ENCODE measurements at places on chromosomes 1 and 21.

DNA sequence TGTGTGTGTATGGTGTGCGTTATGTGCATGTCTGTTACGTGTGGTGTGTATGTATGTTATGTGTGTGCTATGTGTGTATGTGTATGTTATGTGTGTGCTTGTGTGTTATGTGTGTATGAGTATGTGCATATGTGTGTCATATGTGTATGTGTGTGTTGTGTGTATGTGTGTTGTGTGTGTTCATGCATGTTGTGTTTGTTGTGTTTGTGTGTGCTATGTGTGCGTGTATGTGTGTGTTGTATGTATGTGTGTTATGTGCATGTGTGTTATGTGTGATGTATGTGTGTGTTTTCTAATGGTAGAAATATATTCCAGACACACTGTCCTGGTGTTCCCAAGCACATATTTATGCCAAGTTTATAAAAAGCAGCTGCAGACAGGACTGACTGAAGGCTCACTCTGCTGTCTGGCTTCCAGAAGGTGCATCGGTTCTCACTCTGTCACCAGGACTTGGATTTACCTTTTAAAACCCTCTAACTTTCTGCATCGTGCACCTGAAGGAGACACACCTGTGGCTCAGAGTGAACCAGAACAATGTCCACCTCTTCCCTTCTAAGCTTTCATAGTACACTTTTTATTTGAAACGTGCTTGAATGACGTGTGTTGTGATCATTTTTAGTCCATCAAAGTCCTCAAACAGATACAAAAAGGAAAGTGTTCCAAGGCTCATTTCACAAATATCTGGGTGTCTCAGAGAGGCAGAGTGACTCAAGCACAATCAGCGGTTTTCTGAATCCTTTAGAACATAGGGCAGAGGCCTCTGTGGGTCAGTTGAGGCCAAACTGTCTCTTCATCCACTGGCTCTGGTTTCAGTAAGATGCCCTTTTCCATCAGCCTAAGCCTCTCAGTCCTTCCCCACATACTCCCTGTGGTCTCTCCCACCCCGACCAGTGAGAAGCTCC is 49.9 kb downstream of the TOMM20 start:
- DNase-seq, result no peak

DNA sequence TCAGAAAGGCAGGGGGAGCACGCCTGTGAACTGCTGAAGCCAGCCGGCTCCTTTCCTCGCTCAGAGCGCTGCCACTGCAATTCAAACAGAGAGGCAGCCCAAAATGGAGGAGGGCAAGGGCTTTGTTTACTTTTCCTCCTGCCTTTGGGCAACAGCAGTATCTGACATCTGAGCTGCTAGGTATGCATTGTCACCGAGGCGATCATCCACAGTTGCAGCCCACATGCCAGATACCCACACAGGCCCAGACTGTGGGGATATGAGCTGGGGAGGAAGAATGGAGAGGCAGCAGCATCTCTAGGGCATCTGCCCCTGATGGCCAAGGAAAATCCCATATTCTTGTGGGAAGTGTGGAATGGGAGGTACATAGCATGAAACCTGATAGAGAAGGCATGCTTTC is 357.1 kb downstream of the BARHL2 start:
- no peak for DNase-seq

DNA sequence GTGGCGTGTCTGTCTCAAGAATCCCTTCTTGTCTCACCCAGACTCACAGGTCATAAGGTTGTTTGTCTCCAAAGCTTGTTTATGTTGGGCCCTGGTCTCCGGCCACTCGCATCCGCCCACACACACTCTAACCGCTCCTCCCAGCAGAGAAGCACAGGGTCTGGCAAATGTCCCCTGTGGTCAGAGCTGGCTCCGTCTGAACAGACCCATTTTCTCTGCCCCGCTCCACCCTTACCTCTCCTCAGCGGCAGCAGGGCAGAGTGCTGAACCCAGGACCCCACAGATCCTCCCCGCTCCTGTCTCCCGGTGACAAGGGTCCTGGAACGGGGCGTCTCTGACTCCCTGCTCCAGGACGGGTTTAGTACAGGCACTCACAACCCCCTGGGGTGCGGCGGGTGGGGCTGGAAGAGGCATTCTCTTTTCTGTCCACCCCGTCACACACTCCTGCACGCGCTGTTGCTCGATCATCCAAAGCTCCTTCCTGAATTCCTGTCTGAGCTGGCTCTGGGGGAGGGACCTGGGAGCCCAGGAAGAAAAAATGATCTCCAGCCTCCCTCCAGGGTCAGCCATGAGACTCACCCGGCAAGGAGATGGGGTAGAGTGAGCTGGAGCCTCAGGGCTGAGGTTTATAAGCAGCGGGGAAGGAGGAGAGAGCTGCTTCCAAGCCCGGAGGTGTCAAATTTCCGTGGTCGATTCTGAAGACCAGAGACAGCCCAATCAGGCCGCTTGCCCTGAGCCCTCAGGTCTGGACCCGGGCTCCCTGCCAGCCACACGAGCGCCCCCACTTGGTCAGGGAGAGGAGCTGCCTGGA is at the start of gene S100A13:
S100A13 (minus strand) TSS at position 602 of the 811 bp plus-strand sequence. CDS start 1,033 bp downstream, outside the sequence.
- no peak for DNase-seq

DNA sequence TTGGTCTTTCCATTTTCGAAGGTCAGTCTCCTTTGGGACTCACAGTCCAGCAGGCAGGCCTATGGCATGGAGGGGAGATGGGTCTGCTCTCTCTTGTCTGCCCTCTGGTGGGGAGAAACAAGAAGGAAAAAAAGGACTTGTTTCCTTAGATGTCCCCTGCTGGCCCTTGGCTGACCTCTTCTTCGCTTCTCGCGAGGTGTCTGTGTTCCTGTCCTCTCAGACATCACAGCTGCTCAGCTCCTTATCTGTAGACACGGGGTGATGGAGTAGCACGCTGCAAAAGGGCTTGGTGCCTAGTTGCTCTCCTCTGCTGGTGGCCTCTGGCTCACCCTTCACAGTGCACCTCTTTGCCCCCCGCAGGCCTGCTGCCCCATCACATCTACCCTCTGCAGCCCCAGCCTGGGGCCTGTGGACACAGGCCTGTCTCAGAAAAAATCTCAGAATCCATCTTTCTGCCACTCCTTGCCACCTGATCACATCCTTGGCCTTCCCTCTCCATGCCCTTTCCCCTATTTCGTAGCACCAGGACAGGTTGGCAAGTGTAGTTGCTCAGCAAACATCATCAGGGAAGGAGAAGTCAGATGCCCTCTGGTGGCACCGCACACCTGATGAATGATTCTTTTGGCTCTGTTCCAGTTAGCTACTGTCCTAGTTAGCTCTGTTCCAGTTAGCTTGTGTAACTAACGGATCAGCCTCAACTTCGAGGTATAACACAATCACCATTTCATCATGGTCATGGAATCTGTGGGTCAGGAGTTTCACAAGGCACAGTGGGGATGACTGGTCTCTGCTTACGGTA is 18.7 kb upstream of the AK2 start:
- DNase-seq, result no peak

- DNase-seq, result no peak
These were observed 98.4 kb downstream of the C4BPA start for GRCh38 chr1:207202480-207202879.

DNA sequence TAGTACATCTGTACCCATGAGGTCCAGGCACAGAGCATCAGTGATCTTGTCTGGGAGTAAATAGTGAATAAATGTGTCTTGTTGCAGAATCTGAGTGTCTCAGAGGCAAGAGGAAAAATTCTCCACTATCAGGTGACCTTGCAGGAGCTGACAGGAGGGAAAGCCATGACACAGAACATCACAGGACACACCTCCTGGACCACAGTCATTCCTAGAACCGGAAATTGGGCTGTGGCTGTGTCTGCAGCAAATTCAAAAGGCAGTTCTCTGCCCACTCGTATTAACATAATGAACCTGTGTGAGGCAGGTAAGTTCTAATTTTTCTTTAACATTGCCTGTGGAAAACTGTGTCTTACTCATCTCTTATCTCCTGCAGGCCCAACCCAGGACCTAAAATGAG is 43.1 kb downstream of the IL12RB2 start:
- no peak for DNase-seq

DNA sequence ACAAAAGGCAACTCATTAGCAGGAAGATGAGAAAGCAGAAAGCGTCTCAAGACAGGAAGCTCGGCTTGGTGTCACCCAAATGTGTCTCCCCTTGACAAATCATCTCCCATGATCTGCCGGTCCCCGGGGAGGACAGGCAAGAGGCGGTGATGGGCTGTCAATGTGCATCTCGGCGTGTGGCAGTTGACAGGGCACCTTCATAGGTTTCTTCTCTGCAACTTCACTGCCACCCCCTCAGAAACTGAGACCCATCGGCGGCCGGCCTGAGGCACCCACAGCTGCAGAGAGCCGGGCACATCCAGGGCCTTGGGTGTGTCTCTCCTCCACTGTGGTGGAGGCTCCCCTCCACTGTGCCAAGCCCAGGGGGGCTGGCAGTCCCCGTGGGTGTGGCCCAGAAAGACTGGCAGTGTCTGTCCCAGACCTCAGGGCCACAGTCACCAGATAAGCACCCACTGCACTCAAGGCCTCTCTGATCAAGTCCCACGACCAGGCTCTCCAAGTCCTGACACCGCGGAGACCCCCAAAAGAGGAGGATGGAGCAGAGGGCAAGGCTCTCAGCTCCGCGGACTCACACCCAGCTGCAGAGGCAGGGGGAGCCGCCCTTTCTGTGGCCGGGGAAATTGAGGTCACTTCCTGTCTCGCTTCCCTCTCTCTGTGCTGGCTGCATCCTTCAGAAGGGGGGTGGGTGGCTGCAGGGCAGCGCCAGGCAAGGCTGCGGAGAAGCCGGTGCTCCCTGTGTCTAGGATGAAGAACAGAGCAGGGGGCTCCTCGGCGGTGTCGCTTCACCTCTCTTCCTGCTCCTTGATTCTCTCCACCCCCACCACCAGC is 39.6 kb upstream of the LBR start:
- DNase-seq, result no peak

DNA sequence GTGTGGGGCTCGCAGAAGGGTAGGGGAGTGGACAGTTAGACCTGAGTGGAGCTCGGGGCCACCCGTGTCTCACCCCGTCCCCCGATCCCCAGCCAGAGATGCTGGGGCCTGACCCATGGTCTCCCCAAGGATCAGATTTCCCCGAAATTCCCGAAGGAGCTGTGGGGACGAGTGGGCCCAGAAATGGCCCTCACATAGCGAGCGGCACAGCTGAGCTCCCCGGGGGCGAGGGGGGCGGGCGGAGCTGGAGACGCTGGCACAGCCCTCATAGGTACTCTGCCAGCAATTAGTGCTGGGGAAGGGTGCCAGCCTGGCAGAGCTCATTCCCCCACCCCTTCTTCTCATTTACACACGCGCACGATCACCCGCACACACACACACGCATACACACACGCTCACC is 9.2 kb downstream of the CASZ1 start:
- DNase-seq, result no peak

DNA sequence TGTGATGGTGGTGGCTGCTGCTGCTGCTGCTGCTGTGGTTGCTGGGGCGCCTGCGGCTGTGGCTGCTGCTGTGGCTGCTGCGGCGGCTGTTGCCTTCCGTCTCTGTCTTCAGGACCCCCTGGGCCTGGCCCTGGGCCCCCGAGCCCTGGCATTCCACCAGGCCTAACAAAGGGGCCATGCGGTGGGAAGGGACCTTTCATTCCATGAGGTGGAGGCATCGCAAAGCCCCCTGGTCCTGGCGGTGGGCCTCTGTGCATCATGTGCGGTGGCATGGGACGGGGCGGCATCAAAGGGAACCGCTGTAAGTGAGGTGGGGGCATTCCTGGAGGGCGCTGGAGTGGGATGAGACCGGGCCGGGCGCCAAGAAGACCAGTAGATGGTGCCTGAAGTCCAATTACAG is 12.4 kb downstream of the SOD1 start:
- DNase-seq, result no peak

DNA sequence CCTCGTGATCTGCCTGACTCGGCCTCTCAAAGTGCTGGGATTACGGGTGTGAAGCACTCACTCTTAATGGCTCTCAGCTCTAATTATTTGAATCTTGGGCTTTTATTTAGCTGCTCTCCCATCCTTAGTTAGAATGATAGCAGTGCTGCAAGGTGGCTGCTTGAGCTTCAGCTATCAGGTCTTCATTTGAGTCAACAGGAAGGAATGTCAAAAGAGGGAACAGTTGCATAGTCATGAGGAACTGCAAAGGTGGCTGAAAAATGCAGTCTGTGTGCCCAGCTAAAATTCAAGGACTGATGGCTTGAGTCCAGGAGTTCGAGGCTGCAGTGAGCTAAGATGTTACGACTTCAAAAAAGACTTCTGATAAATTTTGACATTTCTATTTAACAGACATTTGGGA is 55.6 kb downstream of the UCK2 start:
- DNase-seq, result no peak

DNA sequence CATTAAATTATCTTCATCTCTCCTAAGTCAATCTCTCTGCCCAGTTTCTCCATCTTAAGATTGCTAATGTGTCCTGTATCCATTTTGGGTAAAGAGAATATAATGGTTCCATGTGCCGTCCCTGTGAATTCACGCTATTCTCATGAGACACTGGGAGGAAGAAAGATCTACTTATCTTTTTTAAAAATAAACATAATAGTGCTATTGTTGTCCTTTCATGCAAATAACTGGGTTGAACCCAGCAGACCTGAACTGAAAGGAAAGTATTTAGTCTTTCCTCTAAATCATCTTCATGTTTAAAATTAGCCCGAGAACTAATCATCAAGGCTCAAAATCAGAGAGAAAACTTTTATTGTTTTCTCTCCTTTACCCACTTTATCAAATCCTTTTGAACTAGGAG is 22.4 kb downstream of the SLAMF1 start:
- DNase-seq, result no peak

- no peak for DNase-seq
These were observed 6.6 kb upstream of the CD46 start for GRCh38 chr1:207745285-207745684.

GRCh38 chr1:245217853-245218608 is 63.2 kb downstream of the KIF26B start:
- DNase-seq, result no peak

GRCh38 chr1:36384542-36385409 is 948 bp downstream of the STK40 start:
- no peak for DNase-seq

- no peak for DNase-seq
These were observed 32.2 kb downstream of the VASH2 start for GRCh38 chr1:212982430-212983152.

GRCh38 chr1:119160866-119161265 is 20.4 kb upstream of the WARS2 start:
- DNase-seq, result no peak

- no peak for DNase-seq
These were observed 1.3 kb downstream of the FYB2 start for GRCh38 chr1:56817716-56818463.

DNA sequence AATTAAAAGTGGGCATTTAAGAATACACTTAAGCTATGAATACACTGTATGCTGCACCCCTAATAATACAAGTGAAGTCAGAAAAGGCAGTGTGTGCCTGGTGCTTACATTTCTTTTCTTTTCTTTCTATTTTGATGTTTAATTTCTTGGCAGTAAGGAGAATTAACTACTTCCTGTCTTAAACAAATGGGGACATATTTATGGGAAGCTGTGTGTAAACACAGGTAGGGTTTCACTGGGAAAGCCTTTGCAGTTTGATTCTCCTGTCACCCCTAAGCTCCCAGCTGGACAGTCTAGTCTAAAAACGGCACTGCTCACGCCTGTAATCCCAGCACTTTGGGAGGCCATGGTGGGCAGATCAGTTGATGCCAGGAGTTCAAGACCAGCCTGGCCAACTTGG is 146.0 kb downstream of the MIS18A start:
- DNase-seq, result no peak

Measured in omental fat pad (tissue), 4 donors.